ENCODE measurements at places on chromosomes 16 and 17. TPM values are rescaled to one million over a fixed set of nuclear protein-coding genes. Genes with fewer than 3 reads are reported as not detected.

DNA sequence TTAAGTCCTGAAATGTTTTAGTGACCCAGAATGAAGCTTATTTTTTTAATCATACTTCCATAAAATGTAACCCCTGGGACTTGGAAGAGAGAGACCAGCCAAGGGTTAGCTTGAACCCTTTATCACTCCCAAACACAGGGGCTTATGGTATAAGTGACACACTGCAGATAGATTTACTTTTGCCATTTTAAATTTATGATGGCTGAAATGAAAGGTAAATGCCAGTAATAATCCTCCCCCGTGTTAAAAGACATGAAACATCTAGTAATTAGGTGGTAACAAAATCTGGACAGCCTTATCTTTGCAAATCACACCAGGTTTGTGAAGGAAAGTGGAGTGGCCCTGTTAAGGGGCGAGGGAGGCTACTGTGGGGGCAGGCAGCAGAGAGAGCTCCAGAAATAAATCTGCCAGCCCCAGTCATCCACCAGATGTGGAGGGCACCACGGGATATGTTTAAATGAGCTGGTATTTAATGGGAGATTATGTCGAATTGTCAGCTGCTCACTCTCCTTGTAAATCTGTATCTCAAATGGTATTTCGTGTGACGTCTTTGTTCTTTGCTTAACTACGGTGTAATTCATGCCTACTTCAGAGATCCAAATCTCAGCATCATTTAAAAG is 326.5 kb downstream of the WWOX start:
- no peak for DNase-seq

DNA sequence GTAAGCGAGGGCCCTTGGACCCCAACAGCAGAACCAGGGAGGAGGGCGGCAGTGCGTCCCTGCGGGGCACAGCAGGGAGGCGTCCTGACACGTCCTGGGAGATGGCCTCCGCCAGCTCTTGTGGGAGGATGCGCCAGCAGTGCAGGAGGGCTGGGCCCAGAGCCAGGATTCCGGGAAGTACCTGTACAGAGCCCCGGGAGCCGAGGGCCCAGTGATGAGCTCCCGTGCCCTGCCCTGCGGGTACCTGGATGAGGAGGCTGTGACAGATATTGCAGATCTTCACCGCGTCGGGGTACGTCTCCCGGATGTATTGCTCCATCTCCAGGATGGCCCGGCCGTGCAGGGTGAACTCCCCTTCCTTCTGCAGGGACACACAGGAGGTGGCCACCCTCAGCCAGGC is 23.1 kb downstream of the KDM8 start:
- DNase-seq, result no peak

- no peak for DNase-seq
Measured at GRCh38 chr16:75565640-75566039, 539 bp upstream of the GABARAPL2 start.

GRCh38 chr16:19609359-19609758 is 53.9 kb downstream of the VPS35L start:
- no peak for DNase-seq

Gene ZKSCAN2
- 8.4 TPM for total RNA-seq
